ENCODE measurements at places on chromosomes 6 and 20. TPM values are rescaled to one million over a fixed set of nuclear protein-coding genes. Genes with fewer than 3 reads are reported as not detected.

DNA sequence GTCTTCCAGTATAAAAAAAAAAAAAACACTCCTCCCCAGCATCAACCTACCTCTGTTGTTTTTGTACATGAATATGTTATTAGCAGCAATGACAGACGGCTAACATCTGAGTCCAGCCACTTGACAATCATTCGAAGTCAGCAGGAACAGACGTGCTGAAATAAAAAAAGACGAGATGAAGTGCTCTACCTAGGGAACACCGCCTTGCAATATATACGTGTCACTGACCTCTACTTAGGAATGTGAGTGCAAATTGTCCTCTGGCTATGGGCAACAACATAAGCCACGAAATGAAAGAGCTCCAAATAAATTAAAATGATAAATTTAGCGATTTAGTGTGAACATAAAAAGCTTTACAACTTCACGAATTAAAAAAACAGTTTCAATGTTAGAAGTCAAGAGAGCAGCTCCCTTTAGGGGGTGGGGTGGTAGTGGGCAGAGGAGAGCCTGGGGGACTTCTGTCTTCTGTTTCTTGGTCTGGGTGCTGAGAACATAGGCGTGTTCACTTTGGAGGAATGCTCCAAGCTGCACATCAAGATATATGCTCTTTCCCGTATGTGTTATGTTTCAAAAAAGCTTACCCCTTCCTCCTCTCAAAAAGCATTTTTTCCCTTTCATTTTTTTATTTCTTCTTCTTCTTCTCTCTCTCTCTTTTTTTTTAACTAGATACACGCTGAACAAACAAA lies 23.3 kb downstream of the EDN1 start:
- no peak for DNase-seq

- DNase-seq = no peak
These were observed 111.8 kb downstream of the MTHFD1L start for GRCh38 chr6:150977281-150977680.

- DNase-seq = no peak
These were observed 222.0 kb downstream of the MAFB start for GRCh38 chr20:40467067-40467466.

GRCh38 chr6:26271668-26272024 lies 93.4 kb upstream of the BTN3A2 start:
- no peak for DNase-seq

DNA sequence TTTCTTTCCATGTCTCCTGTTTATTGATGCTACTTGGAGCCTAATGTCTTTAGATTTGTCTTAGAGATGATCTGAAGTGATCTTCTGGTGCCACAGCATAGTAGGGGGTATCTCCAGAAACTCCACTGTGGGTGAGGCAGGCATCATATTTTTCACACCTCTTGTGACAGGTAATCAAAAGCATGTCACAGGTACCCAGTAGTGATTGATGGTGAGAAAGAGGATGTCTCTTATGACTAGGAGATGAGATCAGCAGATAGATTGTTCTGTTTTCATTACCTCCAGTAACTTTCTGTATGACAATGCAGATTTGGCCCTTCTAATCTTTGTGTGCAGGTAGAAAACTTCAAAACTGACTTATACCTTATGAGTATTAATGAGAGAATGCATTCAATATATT lies 13.5 kb downstream of the NCOA7 start:
- DNase-seq = no peak

GRCh38 chr6:34232901-34233300 lies 3.8 kb upstream of the HMGA1 start:
- DNase-seq = no peak

GRCh38 chr6:4489538-4489937 lies 286.7 kb upstream of the CDYL start:
- no peak for DNase-seq

DNA sequence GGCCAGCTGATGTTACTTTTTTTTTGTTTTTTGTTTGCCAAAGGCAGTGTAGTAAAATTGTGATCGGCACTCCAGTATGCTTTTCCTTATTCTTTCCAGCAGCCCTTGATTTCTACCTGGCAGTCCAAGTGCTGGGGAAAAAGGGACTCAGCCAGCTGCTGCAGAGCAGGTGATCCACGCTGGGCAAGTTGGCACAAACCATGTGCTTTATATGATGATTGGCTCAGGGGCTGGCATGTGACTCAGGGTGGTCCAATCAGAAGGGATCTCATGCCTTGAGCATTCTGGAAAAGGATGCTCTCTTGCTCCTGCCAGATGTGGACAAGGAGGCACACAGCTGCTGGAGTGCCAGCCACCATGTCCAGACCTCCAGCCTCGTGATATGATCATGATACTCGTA lies 54.5 kb downstream of the SULF2 start:
- DNase-seq = no peak

GRCh38 chr20:43459022-43459942 lies 1.6 kb downstream of the SRSF6 start:
- DNase-seq = no peak

DNA sequence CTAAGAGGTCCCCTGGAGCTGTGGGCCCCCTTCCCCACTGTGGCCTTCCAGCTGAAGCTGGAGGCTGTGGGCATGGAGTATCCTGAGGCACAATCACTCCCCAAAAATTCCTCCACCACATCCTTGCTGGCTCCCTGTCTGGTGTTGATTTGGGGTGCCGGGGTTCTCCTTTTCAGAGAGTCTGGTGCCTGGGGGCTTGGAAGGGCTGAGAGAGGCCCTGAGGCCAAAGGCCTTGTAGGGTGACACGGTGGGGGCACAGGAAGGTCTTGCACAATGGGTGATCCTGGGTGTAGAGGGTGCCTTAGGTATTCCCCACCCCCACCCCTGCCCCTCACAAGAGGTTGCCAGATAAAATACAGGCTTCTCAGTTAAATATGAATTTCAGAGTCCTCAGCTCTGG lies 33.2 kb upstream of the VEGFA start:
- DNase-seq = no peak

DNA sequence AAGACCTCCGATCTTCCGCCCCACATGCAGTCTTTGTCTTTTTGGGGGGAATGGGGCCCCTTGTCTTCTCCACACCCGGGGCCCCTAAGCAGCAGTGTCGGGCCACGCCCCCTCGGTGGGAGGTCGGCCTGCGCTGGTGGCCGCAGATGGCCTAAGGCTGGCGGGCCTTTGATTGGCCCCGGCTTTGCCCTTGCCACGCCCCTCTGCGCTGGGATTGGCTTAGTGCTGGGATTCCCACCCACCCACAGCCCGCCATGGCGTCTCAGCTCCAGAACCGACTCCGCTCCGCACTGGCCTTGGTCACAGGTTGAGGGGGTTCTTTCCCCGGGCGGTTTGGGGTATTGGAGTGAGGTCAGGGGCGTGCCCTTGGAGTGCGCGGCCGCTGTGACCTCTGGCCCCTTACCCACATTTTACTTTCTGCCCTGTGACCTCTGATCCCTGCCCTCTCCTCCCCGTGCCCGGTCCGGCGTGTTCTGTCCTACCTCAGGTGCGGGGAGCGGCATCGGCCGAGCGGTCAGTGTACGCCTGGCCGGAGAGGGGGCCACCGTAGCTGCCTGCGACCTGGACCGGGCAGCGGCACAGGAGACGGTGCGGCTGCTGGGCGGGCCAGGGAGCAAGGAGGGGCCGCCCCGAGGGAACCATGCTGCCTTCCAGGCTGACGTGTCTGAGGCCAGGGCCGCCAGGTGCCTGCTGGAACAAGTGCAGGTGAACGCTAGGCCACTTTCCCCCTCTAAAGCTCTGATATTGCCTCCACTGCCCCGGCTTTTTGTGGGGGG lies at the start of gene HSD17B8:
Gene HSD17B8, plus strand, starts transcription at position 241 of the 776 bp plus-strand sequence. Its CDS starts 14 bp downstream, at position 255.
- no peak for DNase-seq

GRCh38 chr20:19802492-19803158 lies 44.6 kb downstream of the RIN2 start:
- DNase-seq = no peak

GRCh38 chr6:13554929-13555333 lies 19.5 kb upstream of the SIRT5 start:
- DNase-seq = peak; percentile 44

- peak; percentile 95 for DNase-seq
These were observed 58.7 kb downstream of the EDN1 start for GRCh38 chr6:12348530-12349511.

- DNase-seq = peak; percentile 95
These were observed 182.7 kb upstream of the SALL4 start for GRCh38 chr20:51985013-51985415.

DNA sequence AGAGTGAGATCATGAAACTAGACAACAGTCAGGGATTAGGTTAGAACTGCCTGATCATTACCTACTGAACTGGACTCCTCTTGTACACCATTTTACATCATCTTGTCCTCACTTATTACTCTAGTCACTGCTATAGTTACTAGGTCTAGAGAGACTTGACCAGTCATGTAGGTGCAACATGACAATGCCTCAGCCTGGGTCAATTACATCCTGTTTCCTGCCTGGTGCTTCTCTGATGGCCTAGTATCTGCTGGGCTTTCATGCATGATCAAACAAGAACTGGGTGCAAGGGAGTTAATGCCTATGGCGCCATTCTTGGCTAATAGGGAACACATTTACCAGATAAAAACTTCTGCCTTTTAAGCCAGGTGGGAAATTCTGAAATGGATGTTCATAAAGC lies 39.2 kb upstream of the MMS22L start:
- no peak for DNase-seq

DNA sequence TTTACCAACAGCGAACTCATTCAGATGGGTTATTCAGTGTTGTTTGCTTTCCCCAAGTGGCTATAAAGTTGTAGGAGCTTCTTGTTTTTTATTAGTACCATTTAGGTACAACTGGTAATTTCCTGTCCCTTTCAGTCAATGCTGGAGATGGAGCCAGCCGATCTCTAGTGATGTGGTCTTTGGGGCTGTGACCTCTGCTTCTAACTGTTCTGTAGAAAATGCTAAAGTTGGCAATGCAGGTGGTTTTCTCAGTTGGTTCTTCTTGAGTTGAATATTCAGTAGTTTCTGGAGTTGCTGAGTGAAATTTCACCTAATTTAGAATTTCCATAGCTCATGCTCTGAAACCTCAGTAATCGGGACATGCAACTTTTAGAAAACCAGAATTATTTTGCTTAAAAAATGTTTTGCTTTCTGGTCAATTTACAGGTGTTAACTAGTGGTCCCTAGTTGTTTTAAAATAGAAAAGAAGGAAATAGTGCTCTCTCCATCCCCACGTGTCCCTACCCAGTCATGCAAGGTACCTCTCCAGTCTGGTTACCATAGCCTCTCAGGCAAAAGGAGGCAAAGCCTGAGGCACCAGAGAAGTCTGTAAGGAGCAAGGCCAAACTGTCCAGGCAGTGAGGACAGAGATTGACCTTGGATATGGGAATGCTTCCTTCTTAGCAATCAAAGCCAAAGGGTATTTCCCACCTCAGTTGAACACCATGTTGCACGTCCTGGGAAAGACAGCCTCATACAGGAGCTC lies 27.3 kb upstream of the GABRR1 start:
- no peak for DNase-seq

DNA sequence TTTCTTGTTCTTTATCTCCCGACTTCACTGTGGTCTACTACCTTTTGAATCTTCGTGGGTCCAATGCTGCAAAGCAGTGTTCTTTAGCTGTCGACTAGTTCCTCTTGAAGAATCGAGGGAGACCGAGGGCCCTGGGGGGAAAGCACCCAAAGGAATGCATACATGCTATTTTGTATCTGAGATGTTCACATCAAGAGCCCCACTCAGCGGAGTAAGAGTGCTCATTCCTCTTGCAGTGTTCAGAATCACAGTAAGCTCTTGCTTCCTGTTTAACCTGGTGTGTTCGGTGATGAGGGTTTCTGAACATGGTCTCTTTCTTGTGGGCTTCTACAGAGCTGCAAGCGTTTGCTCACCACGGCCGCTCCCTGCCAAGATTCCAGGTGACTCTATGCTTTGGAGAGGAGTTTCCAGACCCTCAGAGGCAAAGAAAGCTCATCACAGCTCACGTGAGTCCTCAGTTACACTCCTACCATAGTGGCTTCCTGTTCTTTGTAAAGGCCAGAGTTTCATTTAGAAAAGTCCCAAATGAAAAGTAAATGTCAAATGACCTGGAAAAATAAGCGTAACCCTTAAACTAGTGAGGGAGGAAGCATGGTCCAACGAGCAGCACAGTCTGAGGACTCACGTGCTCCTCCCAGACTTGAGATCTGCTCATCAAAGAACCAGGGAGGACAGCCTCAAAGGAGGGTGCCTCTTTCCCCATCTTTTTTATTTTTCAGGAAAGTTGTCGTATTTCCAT lies 13.3 kb downstream of the IRF4 start:
- no peak for DNase-seq

DNA sequence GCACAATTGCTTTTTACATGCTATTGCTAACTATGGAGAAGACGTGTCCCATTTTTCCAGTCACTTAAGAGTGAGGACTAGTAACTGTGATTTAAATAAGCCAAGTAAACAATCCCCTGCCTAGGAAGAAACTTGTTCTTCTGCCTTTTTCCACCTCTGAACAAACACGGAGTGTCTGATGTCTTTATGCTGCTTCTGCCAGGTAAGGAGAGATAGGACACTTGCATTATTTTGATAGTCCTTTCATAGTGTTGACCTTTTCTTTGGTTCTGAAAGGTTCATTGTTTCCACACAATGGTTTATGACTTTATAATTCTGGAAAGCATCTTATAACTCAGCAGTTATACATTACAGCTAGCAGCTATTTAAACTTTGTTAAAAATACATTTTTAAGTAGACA lies 8.4 kb downstream of the LRP11 start:
- DNase-seq = no peak

- DNase-seq = no peak
These were observed 10.8 kb upstream of the BTBD3 start for GRCh38 chr20:11906626-11907480.

- DNase-seq = no peak
These were observed 204.1 kb downstream of the SIM1 start for GRCh38 chr6:100260584-100260983.

Gene ARHGAP40
- total RNA-seq = not detected

Gene PACSIN1
- 0.31 TPM for total RNA-seq

Gene SLC17A3
- total RNA-seq = not detected

Gene KHDC1
- total RNA-seq = 6.4 TPM

Gene KCNK16
- not detected for total RNA-seq

Gene TFAP2D
- not detected for total RNA-seq

Gene C4A
- total RNA-seq = 1.6 TPM

Gene MAS1
- not detected for total RNA-seq

Gene COL21A1
- total RNA-seq = not detected

Gene IP6K3
- total RNA-seq = 6.8 TPM

Gene BCAS1
- total RNA-seq = 0.07 TPM

Data from A172 (cell line).